ENCODE measurements at places on chromosomes 11 and 22.
A peak's percentile ranks its signal among the peaks of the same experiment; 100 is the strongest.

GRCh38 chr22:20021196-20022181 lies 579 bp downstream of the TANGO2 start:
- peak; percentile 87 for DNase-seq

- DNase-seq = peak; percentile 89
These were observed 25.0 kb upstream of the GAL start for GRCh38 chr11:68659158-68659921.

- no peak for DNase-seq
These were observed 273.2 kb downstream of the TENM4 start for GRCh38 chr11:79167510-79168188.

- DNase-seq = no peak
These were observed 411 bp downstream of the PPP6R2 start for GRCh38 chr22:50343541-50343935.

- peak; percentile 47 for DNase-seq
These were observed 25.5 kb upstream of the PDGFB start for GRCh38 chr22:39270280-39270679.

GRCh38 chr11:116838321-116839084 lies 1.1 kb upstream of the APOA1 start:
- no peak for DNase-seq

- DNase-seq = no peak
These were observed 5.3 kb downstream of the SMIM38 start for GRCh38 chr11:69161117-69161407.

- no peak for DNase-seq
These were observed 10.3 kb upstream of the UCP3 start for GRCh38 chr11:74019104-74019738.

GRCh38 chr22:23845265-23846080 lies 6.7 kb upstream of the DERL3 start:
- DNase-seq = peak; percentile 35

- no peak for DNase-seq
These were observed 128.6 kb downstream of the SLC17A6 start for GRCh38 chr11:22466809-22467208.
